Urinary bladder (tissue), 4 donors: ENCODE measurements at places on chromosomes 11 and 22. TPM values are rescaled to one million over a fixed set of nuclear protein-coding genes. Genes with fewer than 3 reads are reported as not detected.

SLC37A2 gene
- 9.0 TPM for total RNA-seq

TCN2 gene
- total RNA-seq, result 7.9 TPM

ROBO3 gene
- 18.0 TPM for total RNA-seq

NPAS4 gene
- 1.6 TPM for total RNA-seq

ADAMTS8 gene
- 8.9 TPM for total RNA-seq

GDPD4 gene
- not detected for total RNA-seq
